Activated naive CD4-positive, alpha-beta T cell (primary cell): ENCODE measurements at places on chromosomes 2 and 18.

DNA sequence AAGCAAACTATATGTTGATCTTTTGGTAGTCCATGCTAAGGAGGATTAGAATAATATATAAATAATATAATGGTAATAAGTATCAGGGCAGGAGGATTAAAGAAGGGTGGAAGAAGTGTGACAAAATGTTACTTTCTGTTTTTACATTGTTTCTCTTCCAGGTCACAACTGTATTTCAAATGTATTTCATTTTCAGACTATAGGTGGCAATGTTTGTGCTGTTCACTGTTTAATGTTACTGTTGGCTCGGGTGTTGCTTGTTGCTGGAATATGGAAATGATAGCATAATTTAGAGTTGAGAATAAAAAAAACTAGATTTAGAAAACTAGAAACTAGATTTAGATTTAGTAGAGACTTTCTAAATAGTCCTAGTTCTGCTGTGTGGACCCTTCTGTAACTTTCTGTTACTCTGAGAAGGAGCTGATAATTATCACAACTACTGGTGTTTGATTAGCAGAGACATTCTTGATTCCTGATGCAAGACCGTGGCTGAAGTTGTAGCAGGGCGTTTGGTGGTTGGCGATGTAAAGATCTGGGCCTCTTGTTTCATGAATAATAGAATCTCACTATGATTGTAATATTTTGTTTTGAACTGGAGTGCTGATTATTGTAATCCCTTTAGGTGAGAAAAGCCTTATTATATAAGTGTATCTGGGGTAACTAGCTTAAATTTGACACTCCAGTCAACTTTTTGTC is 7.9 kb downstream of the NEDD4L start:
- DNase-seq, result no peak

DNA sequence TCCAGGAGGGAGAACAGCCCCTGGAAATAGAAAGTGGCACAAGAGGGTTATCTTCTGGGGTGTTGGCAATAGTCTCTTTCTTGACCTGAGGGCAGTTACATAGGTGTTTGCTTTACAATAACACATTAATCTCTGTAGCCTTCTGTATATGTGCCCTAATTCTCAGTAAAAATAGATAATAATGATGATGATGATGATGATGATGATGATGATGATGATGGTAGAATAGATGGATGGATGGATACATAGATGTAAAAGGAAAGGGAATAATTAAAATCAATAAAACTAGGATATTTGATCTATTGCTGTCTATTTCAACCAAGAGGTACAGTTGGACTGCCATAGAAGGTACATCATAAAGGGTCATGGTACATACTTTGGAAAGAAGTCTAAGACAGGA is 177.7 kb upstream of the VWC2L start:
- no peak for DNase-seq

DNA sequence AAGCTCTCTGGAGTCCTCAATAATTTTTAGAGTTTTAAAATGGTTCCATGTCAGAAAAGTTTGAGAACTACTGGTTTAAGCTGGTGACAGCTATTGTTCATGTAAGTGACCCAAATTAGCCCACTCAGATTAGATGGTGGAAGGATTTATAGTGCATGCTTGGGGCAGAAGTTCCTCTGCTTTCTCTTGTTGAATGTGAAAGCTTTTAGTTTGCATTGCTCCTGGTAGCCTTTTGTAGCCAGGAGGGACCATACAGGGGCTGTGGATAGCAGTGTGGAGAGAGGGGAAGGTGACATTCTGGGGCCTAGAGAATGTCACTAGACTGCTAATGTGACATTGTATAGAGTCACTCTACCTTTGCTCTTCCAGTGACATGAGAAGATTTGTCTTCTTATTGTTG is 40.3 kb upstream of the IGFBP5 start:
- DNase-seq, result no peak

GRCh38 chr18:70461323-70462077 is 172.7 kb downstream of the SOCS6 start:
- no peak for DNase-seq
